Skeletal muscle cell (primary cell): ENCODE measurements at places on chromosomes 3 and 15.

- DNase-seq = no peak
Measured at GRCh38 chr3:142019794-142020320, 129.5 kb downstream of the TFDP2 start.

DNA sequence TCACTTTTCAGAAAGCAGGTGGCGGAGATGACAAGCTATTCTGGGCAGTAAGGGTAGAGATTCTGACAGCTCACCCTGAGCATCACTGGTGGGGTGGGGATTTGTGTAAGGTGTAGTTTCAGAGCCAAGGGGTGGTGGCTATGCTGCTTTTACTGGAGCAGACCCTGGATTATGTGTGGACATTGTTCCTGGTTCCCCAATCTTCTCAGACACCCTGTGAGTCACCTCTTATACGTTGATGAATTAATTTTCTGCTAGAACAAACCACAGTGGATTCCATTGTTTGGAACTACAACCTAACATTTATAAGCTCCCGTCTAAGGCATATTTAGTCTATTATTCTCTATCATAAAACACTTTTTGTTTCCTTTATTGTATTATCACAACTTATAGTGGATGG lies 169.5 kb upstream of the COL8A1 start:
- DNase-seq = no peak

DNA sequence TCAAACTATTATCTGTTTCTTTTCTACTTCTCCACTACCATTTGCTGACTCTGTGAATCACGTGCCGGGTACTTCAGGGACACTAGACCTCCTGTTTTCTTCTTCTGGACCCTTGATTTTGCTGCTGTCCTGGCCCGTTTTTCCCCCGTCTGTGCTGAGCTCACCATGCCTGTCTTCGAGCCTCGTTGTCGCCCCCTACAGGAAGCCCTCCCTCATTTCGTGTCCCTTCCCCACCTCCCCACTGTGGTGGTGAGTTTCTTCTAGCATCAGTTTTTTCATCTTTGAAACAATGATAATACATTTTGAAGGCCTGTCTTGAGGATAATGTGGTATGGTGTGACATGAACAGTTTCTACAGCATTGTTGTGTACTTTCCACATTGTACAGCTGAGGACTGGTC lies 12.8 kb downstream of the GABRG3 start:
- DNase-seq = no peak

GRCh38 chr3:58899953-58900298 lies 149.9 kb downstream of the CFAP20DC start:
- DNase-seq = no peak

DNA sequence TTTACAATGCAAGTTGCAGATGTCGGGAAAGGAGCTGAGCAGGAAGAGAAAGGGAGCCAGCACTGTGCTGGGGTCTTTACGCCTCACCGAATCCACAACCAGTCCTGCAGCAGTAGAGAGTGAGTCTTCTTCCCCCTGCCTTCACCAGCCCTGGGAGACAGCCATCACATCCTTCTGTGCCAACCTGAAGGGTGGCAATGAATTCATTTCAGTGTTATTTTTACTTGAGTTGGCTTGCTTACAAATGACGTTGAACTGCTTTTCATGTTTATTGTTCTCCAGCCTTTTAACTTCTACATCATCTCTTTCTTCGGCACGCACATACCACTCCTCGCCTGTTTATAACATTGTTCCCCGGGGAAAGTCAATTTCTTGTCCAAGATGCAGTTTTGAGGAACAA lies 77.1 kb downstream of the TRIM42 start:
- DNase-seq = no peak

DNA sequence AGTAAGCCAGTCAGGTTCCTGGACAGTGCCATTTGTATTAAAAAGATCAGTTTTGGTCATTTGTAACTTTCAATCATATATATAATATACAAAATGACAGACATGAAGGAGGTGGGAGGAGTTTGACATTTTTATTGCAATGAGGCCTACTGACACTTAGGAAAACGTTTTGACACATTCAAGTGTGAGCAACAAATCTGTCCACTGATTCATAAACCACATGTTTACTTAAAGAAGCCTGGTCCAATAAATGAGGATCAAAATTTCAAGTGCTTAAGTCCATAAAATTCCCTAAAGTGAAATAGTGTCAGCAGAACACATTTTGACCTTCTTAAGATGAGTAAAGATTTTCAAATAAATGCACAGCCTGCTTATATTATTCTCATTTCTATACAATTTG lies 137.3 kb downstream of the MECOM start:
- no peak for DNase-seq

- no peak for DNase-seq
Measured at GRCh38 chr15:46278062-46278461, 643.2 kb downstream of the SQOR start.

DNA sequence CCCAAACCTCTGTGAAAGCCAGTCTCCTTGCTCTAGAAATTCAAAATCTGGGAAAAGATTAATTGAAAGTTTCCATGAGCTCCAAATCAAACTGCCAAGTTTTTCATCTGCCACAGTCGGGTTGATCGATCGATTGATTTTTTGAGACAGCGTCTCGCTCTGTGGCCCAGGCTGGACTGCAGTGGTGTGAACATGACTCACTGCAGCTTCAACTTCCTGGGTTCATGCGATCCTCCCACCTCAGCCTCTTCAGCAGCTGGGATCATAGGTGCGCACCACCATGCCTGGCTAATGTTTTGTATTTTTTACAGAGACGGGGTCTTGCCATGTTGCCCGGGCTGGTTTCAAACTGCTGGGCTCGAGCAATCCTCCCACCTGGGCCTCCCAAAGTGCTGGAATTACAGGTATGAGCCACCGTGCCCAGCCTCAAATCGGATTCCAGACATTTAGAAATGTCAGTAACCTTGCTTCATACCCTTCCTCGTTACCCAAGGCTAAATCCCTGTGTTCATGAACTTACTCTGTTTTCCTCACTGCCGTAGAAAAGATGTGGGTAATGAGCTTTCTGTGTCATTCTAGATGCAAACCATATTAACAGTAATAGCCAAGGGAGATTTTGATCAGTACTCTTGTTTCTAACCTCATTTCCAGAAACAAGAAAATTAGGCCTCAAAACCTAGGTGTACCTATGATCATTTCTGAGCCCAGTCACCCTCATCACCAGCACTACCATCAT lies 105.9 kb upstream of the AKAP13 start:
- DNase-seq = no peak

DNA sequence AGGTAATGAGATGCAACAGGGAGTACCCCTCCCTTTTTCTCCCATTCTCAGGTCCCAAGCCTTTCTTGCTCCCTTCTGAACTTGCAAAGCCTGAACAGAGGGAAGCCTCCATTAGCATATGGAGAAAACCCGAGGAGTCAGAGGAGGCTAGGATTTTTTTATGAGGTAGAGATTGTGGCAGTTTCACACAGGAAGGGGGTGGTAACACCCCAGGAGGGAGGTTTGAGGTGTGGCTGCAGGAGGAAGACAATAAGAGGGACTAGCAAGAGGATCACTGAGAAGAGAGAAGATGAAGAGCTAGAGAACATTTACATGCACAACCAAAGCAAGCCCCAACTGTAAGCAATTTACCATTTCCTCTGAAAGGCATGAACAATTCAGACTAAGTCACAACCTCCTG lies 322.7 kb downstream of the SV2B start:
- no peak for DNase-seq

DNA sequence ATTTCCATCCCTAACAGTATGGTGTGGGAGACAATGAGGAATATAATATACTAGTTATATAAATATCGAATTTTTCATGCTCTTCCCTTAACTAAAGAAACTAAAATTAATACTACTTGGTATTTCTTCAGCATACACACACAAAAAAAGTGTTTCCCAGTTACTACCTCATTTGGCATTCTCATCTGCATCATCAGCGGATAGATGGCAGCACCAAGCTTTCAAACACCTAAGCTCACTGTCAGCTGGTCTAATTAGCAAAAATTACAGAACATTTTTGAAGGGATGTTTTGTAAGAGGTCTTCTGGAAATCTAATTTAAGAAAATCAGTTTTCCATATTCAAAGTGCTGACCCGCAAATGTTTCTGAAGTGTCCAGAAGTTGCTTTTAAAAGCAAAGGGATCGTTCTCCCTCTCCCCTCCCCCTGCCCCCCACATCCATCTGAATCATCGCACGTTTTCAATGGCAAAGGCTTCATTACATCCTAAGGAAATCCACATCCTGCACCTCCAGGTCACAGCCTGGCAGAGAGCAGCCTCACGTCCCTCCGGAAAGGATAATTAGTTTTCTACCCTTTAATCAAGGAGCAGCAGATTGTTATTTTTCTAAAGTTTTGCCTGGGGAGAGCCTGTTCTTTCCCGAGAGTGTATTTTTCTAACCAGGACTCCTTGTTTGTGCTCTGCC lies 86.1 kb upstream of the SPATA12 start:
- no peak for DNase-seq

GRCh38 chr3:127037021-127037400 lies 54.1 kb downstream of the PLXNA1 start:
- no peak for DNase-seq

DNA sequence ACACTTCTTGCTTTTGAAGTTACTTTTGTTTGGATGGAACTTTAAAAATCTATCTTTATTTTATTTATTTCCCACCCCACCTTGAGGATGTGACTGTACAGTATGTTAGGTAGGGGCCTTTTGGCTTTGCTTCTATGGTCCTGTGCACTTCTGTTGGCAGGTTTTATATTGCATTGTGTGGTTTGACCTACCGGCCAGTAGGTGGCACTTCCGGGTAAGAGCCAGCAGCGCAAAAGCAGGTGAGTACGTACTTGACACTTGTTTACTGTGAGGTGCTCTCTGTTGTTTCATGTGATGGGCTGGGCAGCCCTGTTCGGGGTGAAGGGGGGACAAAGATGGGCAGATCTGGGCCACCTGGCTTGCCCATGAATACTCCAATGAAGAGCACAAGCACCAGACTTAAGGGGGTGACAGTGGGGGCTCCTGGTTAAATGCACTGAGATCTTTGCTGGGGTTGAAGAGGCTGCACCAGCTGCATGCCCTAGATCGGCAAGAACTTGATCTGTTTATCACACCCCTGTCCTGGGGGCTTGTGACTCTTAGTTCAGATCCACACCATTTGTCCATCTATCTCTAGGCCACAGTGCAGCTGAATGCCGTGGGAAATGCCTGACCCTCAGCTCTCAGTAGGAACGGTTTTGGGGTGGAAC lies 131.6 kb downstream of the NLGN1 start:
- no peak for DNase-seq

DNA sequence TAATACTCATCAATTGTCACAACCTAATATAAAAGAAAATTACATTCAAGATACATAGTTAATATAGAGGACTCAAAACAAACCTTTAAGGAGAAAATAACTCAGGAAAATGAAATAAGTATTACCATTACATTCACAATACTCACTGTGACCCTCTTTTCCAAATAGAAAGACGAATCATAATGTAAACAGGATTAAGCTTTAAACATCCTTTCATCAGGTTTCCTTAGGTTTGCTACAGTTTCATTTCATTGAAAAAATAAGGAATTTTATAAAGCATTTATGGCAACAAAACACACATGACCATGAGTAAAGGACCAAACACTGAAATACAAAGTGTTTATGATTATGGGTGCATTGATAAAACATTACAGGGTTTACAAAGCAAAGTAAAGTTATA lies 162.7 kb downstream of the ALCAM start:
- DNase-seq = no peak

GRCh38 chr3:127770671-127771355 lies 51.5 kb downstream of the MGLL start:
- no peak for DNase-seq

- DNase-seq = peak; percentile 74
Measured at GRCh38 chr3:141192345-141192744, 39.3 kb upstream of the PXYLP1 start.

GRCh38 chr15:83695246-83695645 lies 41.3 kb downstream of the ADAMTSL3 start:
- DNase-seq = no peak

- no peak for DNase-seq
Measured at GRCh38 chr3:53102601-53103147, 27.6 kb downstream of the RFT1 start.

- no peak for DNase-seq
Measured at GRCh38 chr3:30155755-30156154, 450.6 kb upstream of the TGFBR2 start.

- no peak for DNase-seq
Measured at GRCh38 chr3:108388136-108389132, 92.1 kb downstream of the HHLA2 start.

GRCh38 chr3:18703798-18704197 lies 278.7 kb upstream of the SATB1 start:
- DNase-seq = no peak

GRCh38 chr3:72129501-72130094 lies 344.6 kb upstream of the PROK2 start:
- peak; percentile 15 for DNase-seq

DNA sequence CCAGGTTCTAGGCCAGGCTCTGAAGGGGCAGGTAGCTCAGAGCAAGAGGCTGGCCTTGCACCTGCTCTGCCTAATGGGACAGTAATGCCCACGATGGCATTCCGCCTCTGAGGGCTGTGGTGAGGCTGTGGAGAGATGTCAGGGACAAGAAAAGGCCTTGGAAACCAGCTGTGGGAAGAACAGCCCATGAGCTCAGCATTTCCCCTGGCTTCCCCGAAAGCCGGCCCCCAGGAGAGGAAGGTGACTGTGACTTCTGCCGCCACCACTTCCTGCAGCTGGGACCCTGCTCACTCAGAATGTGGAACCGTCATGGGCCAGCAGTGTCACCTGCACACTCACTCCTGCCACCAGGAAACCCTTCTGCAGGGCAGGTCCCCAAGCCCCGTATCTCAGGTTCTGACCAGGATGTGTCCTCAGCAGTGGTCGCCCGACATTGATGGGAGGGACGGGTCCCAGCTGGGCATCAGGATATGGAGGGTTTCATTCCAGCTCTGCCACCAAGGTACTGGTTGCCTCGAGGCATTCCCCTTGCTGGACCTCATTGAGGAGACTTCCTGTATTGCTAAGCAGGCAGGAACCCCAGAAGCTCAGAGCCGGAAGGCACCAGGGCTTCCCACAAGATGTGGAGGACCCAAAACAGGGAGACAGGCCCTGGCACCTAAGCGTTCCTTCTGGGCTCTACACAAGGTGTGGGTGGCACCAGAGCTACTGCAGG lies 30.7 kb downstream of the SEMA7A start:
- DNase-seq = no peak

DNA sequence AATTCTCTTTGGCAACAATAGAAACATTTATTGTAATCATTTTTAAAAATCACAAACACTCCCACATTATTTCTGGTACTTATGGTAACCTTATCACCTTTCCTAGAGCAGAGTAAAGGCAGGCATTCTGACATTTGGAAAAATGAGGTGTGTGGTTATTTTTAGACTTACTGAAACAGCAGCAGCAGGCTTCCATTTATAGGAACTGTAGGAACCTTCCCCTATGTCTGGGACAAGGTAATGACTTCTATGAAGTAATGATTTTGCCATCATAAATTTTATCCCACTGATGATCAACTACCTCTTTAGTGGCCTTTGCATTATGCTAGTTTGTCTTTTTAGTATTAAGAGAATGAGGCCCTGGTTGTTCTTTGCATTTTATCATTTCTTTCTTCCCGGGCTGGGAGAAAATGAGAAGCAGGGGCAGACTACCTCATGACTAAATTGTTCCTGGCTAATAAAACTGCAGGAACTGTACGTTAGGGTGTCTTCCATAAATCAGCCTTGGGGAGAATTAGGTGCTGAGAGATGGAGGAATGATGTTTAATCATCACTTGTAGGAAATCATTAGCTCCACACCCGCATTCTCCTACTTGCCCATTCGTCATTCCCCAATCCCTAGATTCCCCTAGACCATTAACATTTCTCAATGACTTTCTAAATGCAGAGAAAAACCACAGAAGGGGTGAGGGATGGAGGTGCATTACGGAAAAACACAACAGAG lies 680.3 kb downstream of the AGBL1 start:
- no peak for DNase-seq
